ENCODE measurements at places on chromosomes 3 and 15.

GRCh38 chr3:40971191-40972168 lies 227.8 kb upstream of the CTNNB1 start:
- peak; percentile 26 for DNase-seq

DNA sequence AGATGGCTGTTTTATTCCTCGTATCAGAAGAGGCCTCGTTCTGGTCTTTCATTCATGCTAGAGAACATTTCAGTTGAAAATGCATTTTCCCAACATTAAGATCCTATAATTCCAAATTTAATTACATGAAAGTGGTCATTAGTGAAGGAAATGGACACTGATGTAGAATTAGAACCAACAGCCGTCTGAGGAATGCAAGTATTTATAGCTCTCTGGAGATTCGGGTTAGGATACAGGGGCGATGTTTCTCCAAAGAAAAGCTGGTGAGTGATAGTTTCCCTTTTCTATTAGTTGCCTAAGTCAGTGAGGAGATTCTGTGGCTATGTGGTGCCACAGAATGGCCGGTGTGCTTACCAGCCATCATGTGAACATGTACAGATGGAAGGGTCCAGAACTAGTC lies 109.0 kb upstream of the IL12A start:
- no peak for DNase-seq

- no peak for DNase-seq
Measured at GRCh38 chr15:101065570-101066221, 146.5 kb downstream of the LRRK1 start.

- no peak for DNase-seq
Measured at GRCh38 chr3:41726891-41727290, 235.0 kb downstream of the ULK4 start.

DNA sequence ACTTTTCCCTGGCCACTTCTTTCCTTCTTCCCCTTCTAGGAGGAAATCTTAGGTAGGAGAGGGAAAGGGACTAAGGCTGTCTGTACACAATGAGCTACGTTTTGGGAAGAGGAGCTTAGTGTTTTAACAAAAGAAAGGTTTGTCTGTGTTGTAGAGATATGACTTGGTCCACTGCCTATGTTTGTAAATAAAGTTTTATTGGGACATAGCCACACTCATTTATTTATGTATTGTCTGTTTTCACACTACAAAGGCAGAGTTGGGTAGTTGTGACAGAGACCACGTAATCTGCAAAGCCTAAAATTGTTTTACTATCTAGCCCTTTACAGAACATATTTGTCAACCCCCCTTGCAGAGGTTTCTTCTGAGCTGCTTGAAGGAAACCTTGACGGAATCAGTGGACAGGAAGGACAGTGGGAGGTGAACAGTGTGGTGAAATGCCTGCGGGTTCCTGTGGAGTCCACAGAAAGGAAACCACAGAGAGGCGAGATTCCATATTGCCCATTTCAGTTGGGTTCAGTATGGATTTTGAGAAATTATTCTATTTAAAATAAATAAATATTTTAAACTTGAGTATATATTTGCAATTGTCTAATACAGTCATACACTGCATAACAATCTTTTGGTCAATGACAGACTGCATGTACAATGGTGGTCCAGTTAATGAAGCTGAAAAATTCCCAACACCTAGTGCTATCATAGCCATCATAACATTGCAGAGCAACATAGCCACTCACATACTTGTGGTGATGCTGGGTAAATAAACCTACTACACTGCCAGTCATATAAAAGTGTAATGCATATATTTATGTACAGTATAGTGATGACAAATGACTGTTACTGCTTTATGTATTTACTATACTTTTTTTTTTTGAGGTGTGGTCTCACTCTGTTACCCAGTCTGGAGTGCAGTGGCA lies 157.9 kb upstream of the NUDT16 start:
- DNase-seq: no peak

- DNase-seq: no peak
Measured at GRCh38 chr3:185965496-185965895, 27.7 kb upstream of the TRA2B start.

DNA sequence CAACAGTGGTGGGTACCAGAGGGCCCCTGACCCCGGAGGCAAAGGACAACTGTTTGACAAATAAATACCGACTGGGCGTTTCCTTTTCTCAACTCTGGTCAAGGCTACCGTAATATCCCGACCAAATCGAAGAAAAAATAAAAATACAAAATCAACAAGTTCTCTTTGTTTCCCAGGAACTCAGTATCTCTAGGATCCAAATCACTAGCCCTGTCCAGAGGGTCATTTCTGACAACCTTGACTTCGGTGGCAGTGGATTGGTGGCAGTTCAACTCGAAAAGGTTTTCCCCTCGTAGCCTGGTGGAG lies 456 bp upstream of the DGKG start:
- DNase-seq: no peak

DNA sequence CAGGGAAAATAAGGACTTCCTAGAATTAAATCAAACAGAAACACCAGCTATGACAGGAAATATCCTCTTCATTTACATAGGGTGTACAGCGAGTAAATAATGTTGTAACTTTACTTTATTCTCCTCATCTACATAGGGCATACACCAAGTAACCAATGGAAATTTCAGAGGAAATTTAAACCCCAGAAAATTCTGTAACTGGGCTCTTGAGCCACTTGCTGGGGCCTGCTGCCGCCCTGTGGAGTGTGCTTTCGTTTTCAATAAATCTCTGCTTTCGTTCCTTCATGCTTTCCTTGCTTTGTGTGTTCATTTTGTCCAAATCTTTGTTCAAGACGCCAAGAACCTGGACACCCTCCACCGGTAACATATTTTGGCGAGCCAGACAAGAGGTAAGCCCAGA lies 990.4 kb upstream of the CADM2 start:
- DNase-seq: no peak

DNA sequence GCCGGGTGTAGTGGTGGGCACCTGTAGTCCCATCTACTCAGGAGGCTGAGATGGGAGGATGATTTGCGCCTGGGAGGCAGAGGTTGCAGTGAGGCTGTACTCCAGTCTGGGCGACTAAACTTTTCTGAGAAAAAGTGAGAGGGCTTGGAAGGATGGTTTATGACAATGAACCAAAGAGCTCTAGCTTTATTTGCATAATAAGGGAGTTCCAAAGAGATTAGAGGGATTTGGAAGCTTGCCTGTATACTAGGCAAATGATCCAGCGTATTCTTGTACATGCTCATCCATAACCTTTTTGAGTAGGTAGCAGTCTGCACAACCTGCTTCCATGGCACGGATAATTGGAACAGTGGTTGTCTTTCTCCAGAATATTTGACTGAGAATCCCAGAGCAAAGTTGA lies 251.1 kb downstream of the CHL1 start:
- no peak for DNase-seq

GRCh38 chr15:79218588-79219200 lies 63.8 kb upstream of the ANKRD34C start:
- no peak for DNase-seq

- DNase-seq: no peak
Measured at GRCh38 chr3:96813820-96814650, at the start of gene EPHA6. Gene EPHA6 (plus strand): TSS chr3:96814594.

- no peak for DNase-seq
Measured at GRCh38 chr3:76487446-76487845, 552.5 kb upstream of the ROBO2 start.

GRCh38 chr15:70149667-70150404 lies 52.1 kb upstream of the TLE3 start:
- no peak for DNase-seq

DNA sequence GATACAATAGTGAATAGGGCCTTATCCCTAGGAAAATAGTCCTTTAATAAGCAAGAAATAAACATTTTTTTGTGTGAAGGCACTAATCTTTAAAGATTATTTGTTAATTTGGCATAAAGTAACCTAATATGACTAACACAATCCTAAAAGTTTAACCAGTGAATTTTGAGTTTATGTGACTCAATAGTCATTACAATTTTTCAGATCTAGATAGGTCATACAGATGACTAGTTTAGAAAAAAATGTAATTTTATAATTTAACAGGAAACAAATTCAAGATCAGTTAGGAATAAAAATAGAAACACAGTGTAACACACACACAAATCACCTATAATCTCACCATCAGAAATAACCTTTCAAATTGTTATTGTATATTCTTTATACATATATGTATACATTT lies 620.7 kb upstream of the ALCAM start:
- DNase-seq: no peak

DNA sequence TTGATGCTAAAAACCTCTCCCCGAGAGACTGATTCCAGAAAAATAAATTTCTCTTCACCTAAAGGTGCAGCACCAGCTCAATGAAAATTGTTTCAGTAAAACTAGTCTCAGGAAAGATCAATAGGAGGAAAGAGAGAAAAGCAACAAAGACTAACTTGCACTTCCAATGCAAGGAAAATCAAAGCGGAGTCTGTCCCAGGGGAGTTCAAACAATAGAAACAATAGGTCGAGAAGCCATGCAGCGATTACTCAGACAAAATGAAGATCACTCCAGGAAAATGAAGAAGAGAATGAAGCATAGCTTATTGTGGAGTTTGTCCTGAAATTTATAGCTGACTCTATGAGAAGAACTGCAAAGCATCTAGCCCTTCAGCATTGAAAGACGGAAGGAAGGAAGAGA lies 105.1 kb upstream of the FRMD4B start:
- no peak for DNase-seq

DNA sequence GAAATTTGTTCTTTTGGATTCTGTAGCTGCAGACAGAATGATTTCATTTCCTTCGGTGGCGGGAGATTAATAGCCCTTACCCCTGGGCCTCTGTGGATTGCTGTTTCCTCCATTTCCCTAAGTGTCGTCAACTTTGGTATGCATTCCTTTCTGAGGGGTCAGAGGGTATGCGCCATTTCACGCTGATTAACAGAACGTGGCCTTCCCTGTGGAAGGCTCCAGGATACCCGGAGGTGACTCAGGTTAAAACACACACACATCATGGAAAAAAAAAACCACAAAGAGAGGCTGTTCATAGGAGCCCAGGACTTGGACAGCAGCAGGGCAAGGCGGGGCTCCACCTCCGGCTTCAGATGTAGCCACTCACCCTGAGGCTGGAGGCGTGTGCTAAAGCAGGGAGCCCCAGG lies 51.9 kb downstream of the EPHB1 start:
- no peak for DNase-seq

DNA sequence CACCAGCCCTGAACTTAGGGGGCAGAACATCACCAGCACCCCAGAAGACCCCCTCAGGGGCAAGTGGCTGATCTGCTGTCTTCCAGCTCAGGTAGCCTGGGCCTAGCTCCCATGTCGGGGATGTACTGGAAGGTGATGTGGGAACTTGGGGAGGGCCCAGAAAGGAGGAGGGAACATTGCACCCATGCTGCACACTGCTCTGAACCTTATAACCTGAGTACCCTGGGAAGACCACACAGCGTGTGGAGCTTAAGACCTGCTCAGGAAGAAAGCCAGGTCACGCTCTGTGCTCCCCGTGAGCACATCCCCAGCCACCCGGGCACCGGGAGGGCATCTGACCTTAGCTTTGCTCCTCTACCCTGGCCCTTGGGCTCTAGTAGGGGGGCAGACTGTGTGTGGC lies 159.4 kb downstream of the ATP10A start:
- no peak for DNase-seq

Measured in CD4-positive, alpha-beta T cell treated with Interleukin-10 for 1 hour (primary cell).